Esophagus squamous epithelium (tissue), 5 donors: ENCODE measurements at places on chromosomes 13 and 19.

DNA sequence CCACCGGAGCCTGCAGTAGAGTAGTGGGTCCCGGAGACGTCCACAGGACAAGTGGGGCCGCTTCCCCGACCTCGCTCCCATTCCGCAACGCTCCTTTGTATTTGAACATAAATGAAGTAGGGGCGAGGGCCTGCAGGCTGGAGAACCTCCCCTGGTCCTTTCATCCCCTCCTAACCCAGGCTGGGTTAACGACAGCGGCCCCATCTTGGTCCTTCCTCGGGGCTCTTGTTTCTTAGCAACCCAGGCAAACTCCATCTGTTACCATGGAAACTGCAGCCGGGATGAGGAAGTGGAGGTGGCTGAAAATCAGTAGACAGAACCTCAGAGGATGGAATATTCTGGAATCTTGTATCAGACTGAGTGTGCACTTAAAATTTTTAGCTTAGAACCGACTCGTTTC lies 132.6 kb upstream of the USP29 start:
- no peak for DNase-seq

GRCh38 chr19:6041071-6041470 lies 63.1 kb upstream of the RANBP3 start:
- no peak for DNase-seq

- no peak for DNase-seq
Measured at GRCh38 chr19:51347209-51347928, 5.4 kb upstream of the VSIG10L start.

DNA sequence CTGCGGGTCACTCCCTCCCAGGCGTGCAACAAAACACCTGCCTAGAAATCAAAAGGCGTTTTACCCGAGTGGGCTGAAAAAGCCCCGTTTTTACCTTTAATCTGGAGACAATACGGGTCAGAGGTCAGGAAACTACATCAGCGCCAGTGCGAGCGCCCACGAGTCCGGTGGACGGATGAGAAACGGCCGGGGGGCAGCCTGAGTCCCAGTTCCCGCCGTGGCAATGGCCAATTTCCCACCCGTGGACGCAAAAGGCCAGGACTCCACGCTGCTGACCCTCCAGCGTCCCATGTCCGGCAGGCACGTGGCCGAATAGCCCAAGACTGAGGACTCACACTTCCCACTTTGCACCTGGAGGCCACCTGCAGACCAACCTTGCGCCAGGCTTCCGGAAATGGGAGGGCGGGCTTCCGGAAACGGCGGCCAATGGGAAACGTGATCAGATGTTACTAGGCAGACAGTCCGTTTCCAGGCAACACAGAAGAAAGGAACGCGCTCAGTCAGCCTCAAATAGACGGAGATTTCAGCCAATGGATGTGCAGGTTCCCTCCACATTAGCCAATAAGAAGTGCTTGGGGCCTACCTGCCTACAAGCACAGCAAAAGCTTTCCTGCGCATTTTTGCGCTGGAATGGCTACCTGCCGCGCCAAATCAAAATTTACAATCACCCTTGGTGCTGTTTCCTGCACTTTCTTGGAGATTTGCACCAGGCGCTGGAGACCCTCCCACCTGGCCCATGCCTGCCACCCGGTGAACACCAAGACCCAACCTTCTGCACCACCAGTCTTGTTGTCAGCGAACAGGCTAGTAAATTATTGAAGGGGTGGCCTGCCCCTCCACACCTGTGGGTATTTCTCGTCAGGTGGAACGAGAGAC lies 47.4 kb downstream of the ZFP14 start:
- DNase-seq = peak; percentile 43

GRCh38 chr13:25971047-25971446 lies 80.8 kb downstream of the SHISA2 start:
- DNase-seq = no peak

- DNase-seq = no peak
Measured at GRCh38 chr13:32081591-32081990, 50.0 kb downstream of the FRY start.

DNA sequence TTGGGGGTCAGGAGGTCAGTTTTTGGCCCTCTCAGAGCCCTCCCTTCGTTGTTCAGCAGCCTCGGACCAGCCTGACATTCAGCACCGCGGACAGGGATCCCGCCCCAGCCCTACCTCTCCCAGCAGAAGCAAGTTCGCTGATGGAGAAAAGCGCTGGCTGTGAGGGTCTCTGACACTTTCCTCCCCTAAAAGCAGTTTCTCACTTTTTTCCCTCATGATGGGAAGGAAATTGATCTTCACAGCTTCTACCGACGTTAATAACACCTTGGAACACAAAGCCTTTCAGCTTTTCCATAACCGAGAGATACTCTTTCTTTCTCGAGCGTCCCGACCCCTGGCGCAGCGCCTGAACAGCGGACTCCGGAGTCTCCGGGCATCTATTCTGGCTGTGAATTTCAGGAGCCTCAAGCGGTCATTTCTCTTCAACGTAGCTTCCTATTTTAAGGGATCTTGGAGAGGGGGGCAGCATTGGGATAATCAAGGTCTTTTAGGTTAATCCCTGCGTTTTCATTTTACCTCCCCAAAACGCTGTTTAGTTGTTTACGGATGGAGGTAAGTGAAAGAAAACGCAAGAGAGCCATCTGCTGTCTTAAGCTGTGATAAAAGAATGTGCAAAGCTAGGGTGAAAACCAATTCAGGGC lies 467.2 kb downstream of the ITGBL1 start:
- DNase-seq = no peak

- no peak for DNase-seq
Measured at GRCh38 chr19:3803986-3804385, 17.8 kb upstream of the MATK start.

- no peak for DNase-seq
Measured at GRCh38 chr19:4060621-4061177, 6.0 kb downstream of the ZBTB7A start.

DNA sequence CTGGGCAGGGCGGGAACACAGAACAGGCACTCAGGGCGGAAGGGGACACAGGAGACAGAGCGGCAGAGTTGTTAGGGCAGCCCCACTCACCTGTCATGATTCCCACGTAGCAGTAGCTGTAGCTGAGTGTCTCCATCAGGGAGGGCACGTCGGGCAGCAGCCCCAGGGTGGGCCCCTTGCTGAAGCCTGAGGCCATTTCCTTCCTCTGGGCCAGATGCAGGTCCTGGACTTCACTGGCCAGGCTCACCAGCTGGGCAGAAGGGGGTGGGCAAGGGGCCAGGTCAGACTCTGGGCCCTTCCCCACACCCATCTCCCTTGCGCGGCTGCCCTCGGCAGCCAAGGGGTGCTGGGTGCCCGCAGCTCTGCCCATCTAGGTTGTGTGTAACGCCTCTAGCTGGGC lies 5.9 kb downstream of the MBOAT7 start:
- DNase-seq = no peak

DNA sequence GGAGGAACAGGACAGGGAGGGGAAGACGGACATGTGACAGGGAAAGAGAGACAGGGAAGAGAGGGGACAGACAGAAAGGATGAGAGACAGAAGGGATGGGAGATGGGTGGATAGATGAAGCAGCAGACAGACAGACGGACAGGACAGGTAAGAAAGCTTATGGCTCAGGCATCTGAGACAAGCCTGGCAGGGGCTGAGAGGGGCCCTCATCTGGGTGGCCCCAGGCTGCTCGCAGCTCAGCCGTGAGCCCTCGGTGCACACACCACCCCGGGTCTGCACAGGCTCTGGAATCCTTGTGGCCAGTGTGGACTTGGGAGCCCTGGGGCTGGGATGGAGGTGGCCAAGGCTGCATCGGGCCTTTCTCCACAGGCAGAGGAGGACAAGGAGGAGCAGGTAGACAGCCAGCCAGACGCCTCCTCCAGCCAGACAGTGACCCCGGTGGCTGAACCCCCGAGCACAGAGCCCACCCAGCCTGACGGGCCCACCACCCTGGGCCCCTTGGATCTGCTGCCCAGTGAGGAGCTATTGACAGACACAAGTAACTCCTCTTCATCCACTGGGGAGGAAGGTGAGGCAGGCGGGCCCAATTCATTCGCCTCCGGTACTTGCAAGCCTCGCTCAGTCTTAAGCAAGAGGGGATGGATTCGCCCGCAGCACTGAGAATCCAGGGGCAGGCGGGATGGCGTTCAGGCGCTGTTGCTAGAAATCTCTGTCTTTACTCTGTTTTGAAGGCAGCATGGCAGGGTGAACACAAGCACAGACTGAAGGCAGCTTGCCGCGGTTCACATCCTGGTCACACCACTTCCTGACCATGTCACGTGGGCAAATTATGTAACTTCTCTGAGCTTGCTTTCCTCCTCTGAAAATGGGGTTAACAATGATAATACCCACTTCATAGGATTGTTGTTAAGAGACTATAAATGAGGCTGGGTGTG lies 14.0 kb downstream of the GRAMD1A start:
- DNase-seq = no peak

GRCh38 chr19:3494559-3494958 lies 5.9 kb downstream of the DOHH start:
- no peak for DNase-seq

DNA sequence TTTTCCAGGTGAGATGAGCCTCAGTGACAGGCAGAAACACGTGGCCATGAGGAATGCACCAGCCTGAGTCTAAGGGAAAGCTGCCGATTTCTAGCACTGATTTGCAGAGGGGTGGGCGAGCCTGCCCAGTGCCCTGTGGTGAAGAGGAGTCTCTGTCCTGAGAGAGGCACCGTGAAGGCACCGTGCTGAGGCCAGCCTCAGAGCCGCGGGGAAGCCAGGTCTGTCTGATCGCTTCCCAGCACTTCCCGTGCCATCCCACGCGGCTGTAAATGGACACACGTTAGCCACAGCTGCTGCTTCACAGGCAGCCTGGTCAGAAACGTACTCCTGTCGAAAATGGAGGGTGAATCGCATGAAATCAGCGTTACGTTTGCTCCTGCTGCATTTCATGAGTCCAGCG lies 79.8 kb downstream of the ATP11A start:
- no peak for DNase-seq

DNA sequence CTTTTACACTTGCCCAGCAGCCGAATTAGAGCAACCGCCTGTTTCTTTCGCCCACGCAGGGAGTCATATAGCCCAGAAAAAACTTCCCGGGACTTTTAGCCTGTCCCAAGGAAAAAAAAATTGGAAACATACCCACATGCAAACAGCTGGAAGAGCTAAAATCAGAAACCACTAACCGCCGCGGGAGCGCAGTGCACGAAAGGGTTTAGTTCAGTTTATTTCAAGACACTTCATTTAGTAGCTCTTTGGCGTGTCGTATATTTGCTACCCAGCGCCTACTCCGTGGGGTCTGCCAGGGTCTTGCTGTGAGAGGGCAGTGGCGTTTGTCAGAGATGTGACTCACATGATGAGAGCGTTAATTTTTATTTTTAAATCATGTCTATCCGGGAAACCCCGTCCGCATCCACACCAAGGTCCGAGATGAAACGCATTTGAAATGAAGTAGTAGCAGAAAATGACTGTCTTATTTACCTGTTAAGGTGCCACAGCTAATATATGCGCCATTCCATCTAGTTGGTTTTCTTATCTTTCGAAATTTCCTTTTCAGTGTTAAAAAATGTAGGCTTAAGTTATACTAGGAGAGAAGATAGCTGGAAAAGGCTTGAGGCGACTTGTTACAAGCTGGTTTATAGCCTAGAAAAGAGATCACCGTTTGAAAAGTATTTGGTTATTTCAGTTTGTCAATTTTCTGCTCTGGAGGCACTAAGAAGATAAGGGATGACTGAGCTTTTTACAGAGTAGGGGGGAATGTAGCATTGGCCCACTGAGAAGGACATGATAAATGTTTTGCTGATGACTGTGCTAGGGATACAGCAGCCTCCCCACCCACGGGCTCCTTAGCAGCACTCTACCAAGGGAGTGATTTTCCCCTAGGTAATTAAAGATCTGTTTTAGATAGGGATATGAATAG lies 1.7 kb downstream of the KLF5 start:
- DNase-seq = no peak

- DNase-seq = no peak
Measured at GRCh38 chr13:74246487-74246886, 112.3 kb upstream of the KLF12 start.

DNA sequence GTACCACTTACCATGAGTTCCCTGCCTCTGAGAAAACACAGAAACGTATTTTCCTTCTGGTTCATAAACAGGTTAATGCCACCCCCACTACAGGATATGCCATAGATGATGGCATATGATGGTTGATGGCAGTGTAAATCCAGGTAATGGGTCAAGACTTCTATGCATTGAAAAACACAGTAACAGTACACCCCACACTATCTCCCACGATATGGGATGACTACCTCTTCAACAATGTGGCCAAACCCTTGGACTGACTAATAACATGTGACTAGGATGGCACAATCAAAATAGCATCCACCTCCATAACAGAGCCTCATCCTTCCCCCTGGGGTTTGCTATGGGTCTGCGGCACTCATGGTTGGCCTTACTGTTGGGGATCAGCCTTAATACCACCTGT lies 22.0 kb downstream of the ZNF235 start:
- no peak for DNase-seq

DNA sequence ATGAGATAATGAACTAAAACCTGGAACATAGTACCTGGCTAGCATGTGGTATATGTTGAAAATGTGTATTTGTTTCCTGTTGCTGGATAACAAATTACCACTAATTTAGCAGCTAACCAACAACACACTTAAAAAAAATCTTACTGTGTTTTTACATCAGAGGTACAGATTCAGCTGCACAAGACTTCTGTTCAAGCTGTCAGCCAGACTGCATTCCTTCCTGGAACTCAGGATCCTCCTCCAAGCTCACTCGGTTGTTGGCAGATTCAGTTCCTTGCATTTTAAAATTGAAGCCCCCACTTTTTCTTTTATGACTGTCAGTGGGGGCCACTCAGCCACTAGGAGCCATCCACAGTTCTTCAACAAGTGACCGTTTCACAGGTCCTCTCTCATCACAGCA lies 246.9 kb upstream of the DACH1 start:
- DNase-seq = no peak

GRCh38 chr13:100625447-100625846 lies 36.9 kb upstream of the GGACT start:
- no peak for DNase-seq

- peak; percentile 36 for DNase-seq
Measured at GRCh38 chr19:10580979-10581631, 6.0 kb downstream of the AP1M2 start.

- DNase-seq = no peak
Measured at GRCh38 chr13:51148223-51148951, 37.3 kb upstream of the C13orf42 start.

DNA sequence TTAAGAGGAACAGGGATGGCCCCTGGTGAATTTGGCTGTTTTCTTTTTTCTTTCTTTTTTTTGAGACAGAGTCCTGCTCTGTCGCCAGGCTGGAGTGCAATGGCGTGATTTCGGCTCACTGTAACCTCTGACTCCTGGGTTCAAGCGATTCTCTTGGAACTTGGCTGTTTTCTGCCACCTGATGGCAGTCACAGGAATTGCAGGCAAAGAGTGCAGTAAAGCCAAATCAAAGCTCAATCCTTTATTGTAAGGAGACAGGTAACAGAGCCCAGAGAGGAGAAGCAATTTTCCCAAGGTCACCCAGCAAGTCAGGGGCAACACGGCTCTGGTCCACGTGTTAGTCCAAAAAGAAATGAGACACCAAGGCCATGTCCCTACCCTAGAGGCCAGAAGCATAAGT lies 6.2 kb downstream of the TINCR start:
- DNase-seq = no peak

DNA sequence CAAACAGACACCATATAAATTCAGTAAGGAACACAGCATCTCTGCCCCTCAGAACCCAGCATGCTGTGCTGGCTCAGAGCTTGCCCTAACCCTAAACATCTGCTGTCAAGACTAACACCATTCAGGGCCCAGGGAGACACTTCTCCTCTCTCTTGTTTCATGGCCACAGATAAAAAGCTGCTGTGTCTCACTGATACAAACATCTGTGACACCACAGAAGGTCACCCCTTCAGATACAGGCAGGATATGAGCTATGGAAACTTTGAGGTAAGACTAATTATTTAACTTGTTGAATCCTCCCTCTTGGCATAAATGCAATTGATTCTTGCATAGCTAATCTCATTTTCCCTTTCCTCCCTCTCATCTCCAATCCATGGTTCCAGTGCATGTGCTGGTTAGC lies 61.6 kb upstream of the GPR12 start:
- DNase-seq = no peak
